Stimulated activated CD8-positive, alpha-beta memory T cell treated with anti-CD3 and anti-CD28 coated beads, Interleukin-4, amount 100 ng/mL, for 4 hours (primary cell): ENCODE measurements at places on chromosomes 13 and 19.

DNA sequence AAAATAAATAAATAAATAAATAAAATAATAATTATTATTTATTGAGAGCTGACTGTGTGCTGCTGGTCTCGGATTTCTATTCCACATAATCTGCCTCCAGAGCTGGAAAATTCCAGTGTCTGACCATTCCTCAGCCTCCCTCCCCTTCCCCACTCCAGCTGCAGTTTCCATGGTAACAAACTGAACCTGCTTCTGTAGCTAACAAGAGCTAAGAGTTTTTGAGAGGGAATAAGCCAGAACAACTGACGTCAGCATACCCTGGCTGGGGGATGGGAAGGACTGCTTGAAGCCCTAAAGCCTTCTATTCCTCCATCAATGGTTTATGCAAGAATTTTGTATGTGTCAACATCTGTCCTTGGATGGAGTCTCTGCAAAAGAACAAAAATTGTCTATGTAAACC, 26.0 kb upstream of the PEG3 start:
- no peak for DNase-seq

- DNase-seq, result no peak
Measured at GRCh38 chr19:42093926-42094325, 18.0 kb downstream of the ZNF574 start.

- DNase-seq, result no peak
Measured at GRCh38 chr13:65763811-65764210, 1466.3 kb downstream of the PCDH9 start.

DNA sequence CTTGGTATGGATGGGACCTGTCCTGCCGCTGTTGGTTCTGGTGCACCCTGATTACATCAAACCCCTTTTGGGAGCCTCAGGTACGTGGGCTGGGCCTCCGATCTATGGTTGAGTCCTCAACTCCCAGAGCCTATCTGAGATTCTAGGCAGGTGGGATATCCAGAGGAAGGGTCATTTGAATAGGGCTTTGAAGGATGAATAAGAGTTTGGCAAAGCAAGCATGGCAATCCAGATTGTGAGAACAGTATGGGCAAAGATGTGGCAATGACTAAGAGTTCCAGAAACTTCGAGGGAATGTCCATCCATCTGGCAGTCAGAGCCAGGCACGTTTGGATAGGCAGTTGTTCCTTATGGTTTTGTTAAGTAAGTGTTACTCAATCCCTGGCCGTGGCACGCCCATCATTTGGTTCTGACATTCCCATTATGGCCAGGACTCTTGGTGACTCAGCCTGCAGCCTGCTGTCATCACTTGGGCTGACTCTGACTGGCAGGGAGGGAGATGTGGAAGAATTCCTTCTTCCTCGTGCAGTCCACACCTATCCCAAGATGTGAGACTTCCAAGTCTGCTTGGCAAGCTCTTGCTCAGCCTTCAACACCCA, 21.5 kb downstream of the CYP4F22 start:
- DNase-seq, result no peak
